ENCODE measurements at places on chromosomes 4 and X. TPM values are rescaled to one million over a fixed set of nuclear protein-coding genes. Genes with fewer than 3 reads are reported as not detected.

TEX13D gene
- total RNA-seq: not detected

SERPINA7 gene
- not detected for total RNA-seq

BMPR1B gene
- total RNA-seq: 3.2 TPM

GLRA3 gene
- total RNA-seq: not detected

SHISA3 gene
- total RNA-seq: 0.65 TPM

EMCN gene
- total RNA-seq: 158 TPM

SRPX2 gene
- total RNA-seq: 39.4 TPM

MAML3 gene
- 16.4 TPM for total RNA-seq

BTK gene
- total RNA-seq: not detected

UGT2B15 gene
- total RNA-seq: not detected

NELFA gene
- 24.3 TPM for total RNA-seq

MAGEA1 gene
- not detected for total RNA-seq

SPANXC gene
- total RNA-seq: not detected

ASB12 gene
- not detected for total RNA-seq

ADGRG2 gene
- total RNA-seq: not detected

MOB1B gene
- 16.5 TPM for total RNA-seq

QDPR gene
- 16.8 TPM for total RNA-seq

KDR gene
- 524 TPM for total RNA-seq

C4orf33 gene
- 5.8 TPM for total RNA-seq

PTCHD1 gene
- not detected for total RNA-seq

EOLA2 gene
- total RNA-seq: 21.6 TPM

WDR1 gene
- total RNA-seq: 493 TPM

CYSLTR1 gene
- not detected for total RNA-seq

SSX5 gene
- not detected for total RNA-seq

TEC gene
- 1.1 TPM for total RNA-seq

SLC4A4 gene
- 0.19 TPM for total RNA-seq

KCNIP4 gene
- total RNA-seq: not detected

TRIM60 gene
- not detected for total RNA-seq

CENPVL2 gene
- total RNA-seq: not detected

TCEAL4 gene
- total RNA-seq: 29.0 TPM

MMRN1 gene
- 1,432 TPM for total RNA-seq

FGD1 gene
- total RNA-seq: 6.0 TPM

FAAH2 gene
- total RNA-seq: 0.33 TPM

CXCL11 gene
- total RNA-seq: 3.9 TPM

GAGE12F gene
- total RNA-seq: not detected

EDNRA gene
- under 0.01 TPM for total RNA-seq

AADAT gene
- total RNA-seq: 1.6 TPM

FRMPD3 gene
- total RNA-seq: not detected

DAPP1 gene
- total RNA-seq: not detected

GYG2 gene
- total RNA-seq: under 0.01 TPM

HHIP gene
- total RNA-seq: 854 TPM
